ENCODE measurements at places on chromosomes 5 and 9.

GRCh38 chr5:19920761-19921160, 67.2 kb downstream of the CDH18 start:
- DNase-seq = no peak

DNA sequence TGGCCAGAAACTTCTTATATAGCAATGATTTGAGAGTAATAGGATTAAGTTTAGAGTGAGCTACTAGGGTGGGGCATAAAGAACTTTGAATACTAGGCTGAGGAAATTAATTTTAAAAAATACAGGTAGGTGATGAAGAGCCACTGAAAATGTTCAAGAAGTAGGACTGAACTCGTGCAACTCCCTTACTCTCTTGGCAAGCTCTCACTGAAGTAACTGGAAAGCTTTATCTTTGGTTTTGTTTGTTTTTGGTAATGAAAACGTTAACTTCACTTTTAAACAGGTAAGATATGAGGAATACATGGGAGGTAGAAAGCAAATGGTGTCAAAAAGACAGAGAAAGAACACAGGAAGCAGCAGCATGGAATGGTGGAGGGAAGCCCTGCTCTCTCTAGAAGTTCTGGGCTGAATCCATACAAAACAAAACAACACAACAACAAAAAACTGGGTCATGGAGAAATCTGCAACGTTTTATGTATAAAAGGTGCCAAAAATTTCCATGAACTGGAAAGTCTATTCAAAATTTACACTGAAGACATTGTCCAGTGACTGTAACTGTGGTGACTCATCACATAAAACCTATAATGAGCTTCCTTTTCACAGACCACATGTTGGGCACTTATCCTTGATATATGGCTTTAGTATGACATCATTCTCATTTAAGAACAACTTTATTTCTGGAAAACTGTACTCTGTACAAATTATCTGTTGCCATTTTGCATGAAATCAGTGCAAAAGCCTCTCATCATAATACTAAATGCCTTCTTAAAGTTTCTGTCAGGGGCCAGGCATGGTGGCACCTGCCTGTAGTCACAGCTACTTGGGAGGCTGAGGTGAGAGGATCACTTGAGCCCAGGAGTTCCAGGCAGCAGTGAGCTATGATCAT, 91.2 kb upstream of the CHD1 start:
- DNase-seq = peak; percentile 95

DNA sequence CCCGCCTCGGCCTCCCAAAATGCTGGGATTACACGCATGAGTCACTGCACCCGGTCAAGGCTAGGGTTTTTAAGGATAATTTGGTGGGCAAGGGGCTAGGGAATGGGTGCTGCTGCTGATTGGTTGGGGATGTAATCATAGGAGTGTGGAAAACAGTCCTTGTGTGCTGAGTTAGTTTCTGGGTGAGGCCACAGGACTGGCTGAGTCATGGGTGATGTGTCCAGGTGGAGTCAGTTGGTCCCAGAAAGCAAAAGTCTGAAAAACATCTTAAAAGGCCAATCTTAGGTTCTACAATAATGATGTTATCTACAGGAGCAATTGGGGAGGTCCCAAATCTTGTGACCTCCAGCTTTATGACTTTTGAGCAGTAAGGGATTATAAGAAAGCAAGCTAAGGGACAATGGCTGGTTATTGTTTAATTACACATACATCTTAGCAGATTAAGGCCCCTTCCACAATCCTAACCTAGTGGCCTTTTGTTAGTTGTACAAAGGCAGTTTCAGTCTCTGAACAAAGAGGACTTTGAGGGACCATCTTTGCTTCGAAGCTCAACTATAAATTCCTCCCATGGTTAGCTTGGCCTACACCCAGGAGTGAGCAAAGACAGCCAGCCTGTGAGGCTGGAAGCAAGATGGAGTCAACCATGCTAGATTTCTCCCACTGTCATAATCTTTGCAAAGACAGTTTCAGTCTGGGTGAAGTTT, 5.5 kb upstream of the AOPEP start:
- DNase-seq = no peak

DNA sequence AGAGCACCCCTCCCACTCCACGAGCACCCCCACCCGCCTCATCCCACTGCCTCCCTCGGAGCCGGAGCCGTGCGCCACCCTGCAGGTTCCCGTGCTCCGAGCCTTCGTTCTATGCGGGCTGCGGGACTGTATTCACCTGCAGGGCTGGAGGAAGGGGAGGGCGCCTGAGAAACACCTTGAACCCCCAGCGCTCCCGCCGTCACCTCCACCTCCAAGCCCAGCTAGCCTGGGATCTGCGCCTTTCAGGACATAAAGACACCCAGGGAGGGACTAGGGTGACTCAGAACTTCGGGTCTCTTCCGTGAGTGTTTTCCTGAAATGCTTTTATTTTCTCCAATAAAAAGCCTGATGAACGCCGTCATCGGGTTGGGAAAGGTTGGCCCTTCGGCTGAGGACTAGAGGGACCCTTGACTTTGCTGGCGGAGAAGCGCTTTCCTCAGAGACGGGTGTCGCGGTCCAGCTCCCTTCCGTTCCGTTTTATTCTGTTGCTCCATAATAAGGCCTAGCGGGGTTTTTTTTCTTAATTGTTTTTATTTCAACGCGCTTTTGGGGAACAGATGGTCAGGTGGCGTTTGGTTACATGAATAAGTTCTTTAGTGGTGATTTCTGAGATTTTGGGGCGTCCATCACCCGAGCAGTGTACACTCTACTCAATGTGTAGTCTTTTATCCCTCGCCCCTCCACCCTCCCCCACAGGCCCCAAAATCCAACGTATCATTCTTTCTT, 4.6 kb downstream of the TLX3 start:
- DNase-seq = no peak

- DNase-seq = no peak
Observed at GRCh38 chr5:65073250-65073661, 304.5 kb downstream of the CWC27 start.

GRCh38 chr5:20678386-20678785, 690.4 kb upstream of the CDH18 start:
- DNase-seq = no peak

GRCh38 chr5:56211298-56211865, 21.7 kb downstream of the ANKRD55 start:
- peak; percentile 67 for DNase-seq

DNA sequence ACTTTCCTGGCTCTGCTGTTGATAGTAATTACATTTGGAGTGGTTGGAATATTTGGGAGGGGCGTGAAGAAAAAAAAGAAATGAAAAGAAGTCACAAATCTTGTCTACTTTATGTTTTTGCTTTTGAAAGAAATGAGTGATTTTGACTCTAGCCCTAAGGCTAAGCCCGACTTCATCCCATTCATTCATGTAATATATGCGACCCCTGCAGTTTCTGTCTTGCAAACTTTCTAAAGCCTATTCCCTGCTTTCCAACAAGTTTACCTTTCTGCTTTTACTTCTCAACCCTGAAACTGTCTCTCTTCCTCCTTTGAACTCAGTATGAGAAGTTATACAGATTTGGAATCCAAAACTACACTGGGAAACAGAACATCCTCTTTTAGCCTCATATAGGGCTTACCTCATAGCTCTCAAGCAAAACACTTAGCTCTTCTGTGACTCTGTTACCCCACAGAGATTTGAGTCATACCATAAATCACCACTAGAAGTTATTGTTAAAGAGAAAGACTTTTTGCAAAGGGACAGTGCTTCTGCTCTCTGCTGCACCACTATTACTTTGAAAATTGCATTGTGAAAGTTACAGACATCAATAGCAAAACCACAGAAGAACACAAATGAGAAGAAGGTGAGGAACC, 1.6 kb downstream of the CFAP95 start:
- peak; percentile 27 for DNase-seq

- no peak for DNase-seq
Observed at GRCh38 chr9:132169672-132170392, 8.0 kb downstream of the NTNG2 start.

DNA sequence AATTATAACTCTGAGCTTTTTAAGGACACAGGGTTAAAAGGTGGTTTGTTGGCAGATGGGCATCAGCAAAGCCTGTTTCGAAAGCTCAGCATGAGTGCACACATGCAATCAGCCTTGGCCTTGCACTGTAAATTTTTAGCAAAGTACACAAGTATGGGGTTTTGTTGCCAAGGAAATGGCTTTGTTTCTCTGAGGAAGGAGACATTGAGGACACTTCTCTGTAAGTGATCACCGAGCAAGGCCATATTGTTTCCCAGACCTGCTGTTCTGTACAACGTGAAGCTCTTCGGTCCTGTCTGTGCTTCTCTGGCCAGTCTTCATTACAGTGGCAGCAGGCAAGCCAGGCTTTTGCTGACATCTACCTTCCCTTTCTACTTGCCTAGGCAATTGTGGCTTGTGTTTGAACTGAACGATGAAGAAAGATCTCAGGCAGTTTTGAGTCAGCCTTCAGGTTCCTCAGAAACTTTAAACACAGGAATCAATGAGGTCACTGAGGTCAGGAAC, 27.9 kb upstream of the GLRX start:
- no peak for DNase-seq

GRCh38 chr9:85586684-85587083, 155.1 kb downstream of the AGTPBP1 start:
- DNase-seq = no peak

DNA sequence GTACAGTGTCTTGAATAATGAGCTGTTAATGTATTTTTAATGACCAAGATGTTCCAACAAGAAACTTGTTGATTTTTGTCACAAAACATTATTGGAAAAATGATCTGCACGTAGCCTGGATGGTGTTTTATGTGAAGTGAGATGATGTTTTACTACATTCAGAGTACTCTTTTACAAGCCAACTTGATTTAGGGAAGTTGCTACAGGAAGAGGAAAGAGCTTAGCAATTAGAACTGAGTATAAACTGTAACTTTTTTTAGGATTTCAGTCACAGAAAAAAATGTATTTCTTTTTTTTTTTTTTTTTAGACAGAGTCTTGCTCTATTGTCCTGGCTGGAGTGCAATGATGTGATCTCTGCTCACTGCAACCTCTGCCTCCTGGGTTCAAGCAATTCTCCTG, 113.6 kb upstream of the ADRA1B start:
- no peak for DNase-seq

DNA sequence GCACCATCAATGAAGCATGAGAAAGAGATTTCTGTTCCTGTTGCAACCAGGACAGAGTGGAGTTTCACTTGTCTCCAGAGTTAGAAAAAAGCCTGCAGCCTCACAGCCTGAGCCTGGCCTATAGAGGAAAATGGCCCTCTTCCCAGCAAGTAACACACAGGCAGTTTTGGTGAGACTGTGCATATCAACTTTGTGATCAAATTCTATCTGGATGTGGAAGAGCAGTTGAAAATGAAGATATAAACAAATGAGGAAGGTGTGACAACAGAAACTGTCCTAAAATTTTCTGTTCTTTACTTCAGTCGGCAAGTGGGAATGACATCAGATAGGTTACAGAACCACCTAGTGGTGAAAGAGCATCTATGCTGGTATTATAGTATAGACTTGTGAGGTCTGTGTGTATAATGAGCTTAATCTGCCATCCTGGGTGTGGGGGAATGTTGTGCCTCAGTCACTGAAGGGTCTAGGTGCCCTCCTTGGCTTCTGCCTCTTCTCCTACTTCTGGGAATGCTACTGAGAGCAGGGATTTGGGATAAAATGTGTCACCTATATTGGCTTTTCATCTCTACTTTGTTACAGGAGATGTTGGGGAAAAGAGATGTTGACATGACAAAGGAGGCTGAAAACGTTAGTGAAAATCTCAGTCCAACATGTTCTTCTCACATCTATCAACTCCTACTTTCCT, 28.2 kb downstream of the YIPF5 start:
- peak; percentile 23 for DNase-seq

Measured in astrocyte of the cerebellum (primary cell).